ENCODE measurements at places on chromosomes 2 and 18.
A peak's percentile ranks its signal among the peaks of the same experiment; 100 is the strongest.

DNA sequence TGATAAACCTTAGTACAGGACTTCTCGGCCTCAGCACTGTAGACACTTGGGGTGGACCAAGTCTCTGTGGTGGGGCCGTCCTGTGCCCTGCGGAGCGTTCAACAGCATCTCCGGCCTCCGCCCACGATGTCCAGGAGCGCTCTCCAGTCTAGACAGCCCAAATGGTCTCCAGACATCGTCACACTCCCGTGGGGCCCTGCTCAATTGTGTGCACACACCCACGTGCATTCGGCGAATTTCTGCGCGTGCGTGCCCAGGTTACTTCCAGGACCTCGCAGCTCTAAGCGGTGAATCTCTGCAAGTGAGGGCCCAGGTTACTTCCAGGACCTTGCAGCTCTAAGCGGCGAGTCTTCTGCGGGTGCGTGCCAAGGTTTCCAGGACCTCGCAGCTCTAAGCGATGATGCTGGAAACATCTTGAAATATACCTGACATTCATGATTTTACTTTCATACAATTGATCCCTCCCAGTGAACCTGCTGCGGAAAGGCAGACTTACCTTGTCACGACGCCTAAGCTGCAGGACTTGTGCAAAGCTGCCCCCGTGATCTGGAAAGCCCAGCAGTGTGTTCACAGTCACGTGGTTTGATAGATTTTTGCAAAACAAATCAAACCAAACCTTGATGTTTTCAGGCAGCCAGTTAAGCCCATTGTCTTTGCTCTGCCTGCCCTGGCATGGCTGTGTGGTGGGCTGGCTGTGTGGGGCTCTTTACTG is 16.1 kb upstream of the OTOS start:
- no peak for DNase-seq

GRCh38 chr18:62991389-62991788 is 276.0 kb downstream of the PHLPP1 start:
- no peak for DNase-seq

- no peak for DNase-seq
These were observed 73.1 kb downstream of the RAB3GAP1 start for GRCh38 chr2:135124924-135125886.

DNA sequence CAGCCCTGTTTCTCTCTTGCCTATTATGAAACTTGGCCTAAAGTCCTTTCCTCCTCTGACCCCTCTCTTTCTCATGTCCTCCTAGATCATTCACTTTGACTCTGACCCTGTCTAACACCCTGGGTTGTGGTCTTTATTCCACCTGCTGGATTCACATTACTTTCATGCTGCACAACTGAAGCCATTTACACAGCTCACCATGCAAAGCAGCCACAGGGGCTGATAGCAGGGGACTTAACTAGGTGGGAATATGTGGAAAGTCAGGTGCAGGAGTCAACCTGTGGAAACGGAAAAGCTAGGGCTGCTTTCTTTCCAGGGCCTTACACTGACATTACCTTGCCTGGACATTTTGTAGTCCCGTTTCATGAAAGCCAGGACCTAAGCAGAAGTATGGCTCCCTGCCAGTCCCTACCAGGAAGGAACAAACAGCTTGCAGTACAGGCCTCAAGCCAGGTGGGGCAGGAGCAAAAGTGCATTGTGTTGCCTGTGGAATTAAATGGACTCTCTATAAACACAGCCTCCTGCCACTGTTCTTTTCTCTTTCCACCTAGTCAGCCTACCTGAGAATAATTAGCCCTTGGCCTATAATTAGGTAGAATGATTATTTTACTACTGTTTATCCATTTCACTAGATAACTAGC is 11.8 kb downstream of the MAPRE3 start:
- DNase-seq = no peak

DNA sequence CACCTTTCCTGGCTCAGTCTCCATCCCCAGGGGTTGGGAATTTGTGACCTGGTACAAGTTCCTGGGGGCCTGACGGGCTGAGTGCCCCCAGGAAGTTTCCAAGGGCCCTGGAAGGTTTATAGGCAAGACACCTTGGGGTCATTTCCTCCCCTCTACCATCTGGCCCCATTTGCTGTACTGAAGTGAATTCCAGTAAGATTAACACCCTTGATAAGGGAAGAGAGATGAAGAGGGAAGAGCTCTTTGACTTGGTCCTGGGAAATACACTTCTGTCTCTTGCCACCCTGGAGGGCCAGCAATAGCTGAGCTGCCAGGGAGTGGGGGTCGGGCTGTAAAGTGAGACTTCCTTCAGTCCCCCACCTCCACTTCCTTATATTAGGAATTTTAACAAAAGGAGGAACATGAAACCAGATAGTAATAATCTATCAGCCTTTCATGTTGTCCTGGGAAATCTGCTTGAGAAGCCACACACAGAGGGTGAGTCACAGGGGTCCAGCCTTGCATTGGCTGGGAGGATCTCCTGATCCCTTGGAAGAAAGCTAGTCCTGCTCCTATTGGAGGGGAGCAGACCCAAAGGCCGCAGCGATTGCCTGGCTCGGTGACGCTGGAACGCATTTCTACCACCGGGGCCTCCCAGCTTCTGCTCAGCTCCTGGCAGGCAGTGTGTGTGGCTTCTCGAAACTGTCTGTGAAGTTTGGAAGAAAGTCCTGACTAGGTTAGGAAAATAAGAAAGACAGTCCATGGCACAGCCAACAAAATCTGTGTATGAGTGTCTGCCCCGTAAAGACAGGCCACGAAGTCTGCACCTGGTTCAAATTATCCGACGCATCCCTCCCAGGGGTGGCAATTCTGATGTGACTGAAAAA is 87.3 kb downstream of the ACAA2 start:
- DNase-seq = no peak

DNA sequence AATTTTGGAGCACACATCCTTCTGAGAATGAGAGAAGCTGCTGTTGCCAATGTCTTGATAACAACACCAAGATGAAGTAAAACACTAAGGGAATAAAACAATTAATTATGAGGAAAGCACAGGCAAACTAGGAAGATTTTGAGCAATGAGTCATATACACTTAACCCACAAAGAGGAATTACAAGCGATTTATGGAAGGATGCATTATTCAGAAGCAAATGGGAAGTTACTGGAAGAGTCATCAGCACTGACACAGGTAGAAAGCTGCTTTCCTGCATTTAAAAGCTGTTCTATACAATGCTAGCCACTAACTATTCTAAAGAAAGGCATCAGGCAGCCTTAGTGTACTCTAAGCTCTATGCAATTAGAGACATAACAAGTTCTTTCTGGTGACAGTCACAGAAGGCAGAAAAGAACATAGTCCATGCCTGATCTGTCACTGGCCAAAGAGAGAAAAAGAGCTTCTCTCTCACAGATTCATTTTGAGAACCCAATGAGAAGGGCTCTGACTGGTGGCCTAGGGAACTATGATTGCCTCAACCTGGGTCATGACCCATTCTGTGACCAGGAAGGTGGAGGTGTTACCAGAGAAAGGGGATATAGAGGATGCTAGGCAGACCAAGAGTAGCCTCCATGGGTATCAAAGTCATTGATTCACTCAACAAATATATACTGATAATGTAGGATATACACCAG is 45.4 kb downstream of the M1AP start:
- peak; percentile 34 for DNase-seq

DNA sequence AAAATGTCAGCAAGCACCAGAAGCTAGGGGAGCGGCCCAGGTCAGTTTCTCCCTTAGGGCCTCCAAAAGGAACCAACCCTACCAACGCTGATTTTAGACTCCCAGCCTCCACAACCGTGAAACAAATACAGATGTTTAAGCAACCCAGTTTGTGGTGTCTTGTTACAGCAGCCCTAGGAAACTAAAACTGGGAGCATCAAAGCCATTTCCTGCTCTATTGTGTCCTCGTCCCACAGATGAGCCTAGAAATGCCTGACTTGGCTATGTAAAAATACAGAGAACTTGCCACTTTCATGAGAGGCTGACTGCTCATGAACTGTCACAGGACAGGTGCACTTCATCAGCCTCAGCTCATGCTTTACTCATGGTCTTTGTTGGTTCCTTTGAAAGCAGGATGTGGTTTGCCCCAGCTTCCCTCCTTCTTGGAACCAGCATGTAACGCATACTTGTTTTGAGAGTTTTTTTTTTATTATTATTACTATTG is 97.6 kb upstream of the SLC39A10 start:
- peak; percentile 94 for DNase-seq

DNA sequence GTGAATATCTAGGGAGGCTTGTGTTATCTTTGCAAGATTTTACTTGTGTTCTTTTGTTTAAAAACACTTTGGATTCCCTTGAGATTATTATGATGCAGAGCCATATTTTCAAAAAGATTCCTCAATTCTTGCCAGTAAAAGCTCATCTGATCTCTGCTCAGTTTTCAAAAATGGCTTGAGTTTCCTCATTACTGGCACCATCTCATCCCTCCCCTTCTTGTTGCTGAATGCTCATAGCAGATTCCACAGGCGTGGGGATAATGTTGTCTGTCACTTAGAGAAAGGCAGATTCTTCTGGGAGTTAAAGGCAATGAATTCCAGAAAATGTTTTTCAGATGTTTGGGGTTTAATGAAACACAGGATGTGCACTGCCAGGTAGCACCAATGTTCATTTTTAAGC is 170.4 kb upstream of the TANK start:
- no peak for DNase-seq

DNA sequence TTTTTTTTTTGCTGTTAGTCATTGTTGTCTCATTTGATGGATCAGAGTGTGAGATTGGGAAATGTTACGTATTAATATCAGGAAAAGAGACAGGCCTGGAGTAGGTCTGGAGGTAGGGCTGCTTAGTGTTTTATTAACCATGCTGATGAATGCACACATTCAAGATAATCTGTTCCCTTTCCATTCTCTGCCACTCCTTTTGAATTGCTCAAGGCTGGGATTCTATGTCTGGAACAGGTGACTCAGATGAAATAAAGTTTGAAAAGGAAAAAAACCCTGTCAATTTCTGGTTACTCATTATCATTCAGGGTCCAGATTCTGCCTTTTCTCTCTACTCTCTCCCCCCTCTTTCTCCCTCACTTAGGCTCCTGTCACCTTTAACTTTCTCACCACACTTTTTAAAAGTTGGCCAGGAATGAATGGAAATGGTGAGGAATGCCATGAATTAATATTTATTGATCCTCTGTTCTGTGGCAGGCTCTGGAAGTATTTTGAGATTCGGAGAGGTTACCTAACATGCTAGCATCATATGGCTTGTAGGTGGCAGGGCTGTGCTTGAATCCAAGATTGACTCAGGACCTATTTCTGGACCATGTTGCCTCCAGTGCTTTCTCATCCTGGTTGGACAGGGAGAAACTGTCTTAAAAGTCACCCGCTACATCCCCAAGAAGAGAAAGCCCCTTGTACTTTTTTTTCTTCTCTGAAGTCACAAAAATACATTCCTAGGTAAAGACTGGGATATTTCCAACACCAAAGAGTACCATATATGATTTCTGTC is 40.2 kb downstream of the MAP4K4 start:
- no peak for DNase-seq

GRCh38 chr2:19667085-19667484 is 234.7 kb downstream of the TTC32 start:
- no peak for DNase-seq

GRCh38 chr18:33146014-33146413 is 294.5 kb downstream of the CCDC178 start:
- no peak for DNase-seq

GRCh38 chr2:40225670-40226210 is 226.2 kb downstream of the SLC8A1 start:
- no peak for DNase-seq

DNA sequence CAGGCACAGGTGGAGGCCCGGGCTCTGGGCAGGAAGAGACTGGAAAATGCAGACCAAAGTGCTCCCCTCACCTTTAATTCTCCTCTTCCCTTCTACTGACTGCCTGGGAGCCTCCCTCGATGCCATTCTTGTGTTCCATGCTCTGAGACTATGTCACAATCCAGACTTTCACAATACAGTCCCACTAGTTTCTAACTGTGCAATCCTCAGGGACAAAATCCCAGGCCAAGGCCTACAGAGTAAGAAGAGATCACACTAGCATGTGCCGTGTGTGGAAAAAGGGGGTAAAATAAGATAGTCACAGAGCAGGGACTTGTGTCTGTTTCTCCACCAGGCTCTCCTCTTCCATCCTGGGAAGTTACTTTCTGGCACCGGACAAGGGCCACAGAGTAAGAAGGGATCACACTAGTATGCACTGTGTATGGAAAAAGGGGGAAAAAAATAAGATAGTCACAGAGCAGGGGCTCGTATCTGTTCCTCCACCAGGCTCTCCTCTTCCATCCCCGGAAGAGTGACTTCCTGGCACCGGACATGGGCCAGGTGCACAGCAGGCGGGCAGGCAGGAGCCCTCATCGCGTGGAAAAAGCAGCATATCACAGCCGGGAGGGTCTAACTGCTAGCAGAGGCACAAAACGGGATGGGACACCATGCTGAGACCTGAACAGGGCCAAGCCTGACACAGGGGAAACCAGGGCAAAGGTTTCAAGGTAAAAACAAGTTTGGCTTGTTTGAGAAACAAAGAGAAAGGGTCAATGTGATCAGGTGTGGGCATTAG is 9.6 kb downstream of the CYB5A start:
- no peak for DNase-seq

DNA sequence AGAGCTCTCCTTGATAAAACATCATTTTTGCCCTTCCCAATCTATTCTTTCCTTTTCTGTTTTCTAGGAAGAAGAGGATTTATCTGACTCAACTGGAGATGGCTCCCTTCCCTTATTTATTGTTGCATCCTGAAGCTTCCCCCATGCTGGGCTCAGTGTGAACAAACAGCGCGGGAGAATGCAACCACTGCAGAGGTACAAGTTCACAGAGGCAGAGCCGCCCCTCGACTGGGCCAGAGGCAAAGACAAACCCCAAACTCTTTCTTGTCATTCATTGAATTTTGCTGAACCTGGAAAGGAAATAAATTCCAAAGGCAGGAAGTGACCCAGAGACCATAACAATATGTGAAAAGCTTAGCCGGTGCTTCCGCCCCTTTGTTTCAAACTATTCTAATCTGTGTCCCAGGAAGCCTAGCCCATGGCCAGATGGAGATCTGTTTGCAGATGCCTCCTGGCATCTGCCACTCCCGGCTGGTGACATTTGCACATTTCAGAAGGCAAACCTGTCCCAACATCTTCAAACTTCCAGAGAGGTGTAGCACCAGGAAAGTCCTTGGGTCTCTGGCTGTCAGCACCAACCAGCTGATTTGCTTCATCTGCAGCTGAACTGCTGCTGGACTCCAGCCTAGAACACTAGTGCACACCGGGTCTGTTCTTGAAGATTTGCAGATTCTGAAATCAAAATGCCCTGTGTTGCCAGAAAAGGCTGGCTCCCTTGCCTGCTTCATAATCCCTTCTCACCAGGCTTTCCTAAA is 79.4 kb upstream of the MAP4K3 start:
- no peak for DNase-seq

DNA sequence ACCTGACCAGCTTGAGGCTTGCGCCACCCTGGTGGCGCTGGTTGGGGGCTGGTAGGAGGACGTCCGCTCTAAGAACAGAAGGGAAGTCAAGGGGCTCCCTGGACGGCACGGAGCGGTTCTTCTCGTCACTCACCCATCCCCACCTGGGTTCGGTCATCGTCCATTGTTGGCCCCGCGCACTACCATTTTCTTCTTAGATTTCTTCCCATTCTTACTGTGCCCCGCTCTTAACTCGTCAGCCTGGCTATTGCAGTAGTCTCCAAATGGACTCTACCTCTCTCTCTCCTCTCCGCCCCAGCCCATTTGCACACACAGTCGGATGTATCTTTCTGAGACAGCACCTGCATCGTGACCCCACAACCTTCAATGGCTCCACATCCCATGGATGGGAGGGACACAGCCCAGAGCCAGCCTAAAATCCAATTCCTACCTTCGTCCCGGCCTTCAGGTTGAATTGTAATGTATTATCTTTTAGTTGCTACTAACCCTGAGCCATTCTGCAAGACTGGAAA is 814 bp upstream of the RAB1A start:
- no peak for DNase-seq
